Esophagus mucosa (tissue), 1 donor: ENCODE measurements at places on chromosomes 2 and 18. TPM values are rescaled to one million over a fixed set of nuclear protein-coding genes. Genes with fewer than 3 reads are reported as not detected.

The ERFE gene
- 0.44 TPM for total RNA-seq

The TNS1 gene
- total RNA-seq: 27.7 TPM

The PDE11A gene
- total RNA-seq: not detected

The CDKL4 gene
- total RNA-seq: 0.28 TPM

The AMER3 gene
- total RNA-seq: not detected

The GPAT2 gene
- total RNA-seq: 0.44 TPM

The TSGA10 gene
- total RNA-seq: 2.8 TPM

The DES gene
- total RNA-seq: 29.3 TPM

The ABCG5 gene
- not detected for total RNA-seq

The SCYGR4 gene
- not detected for total RNA-seq

The SPR gene
- 16.1 TPM for total RNA-seq

The NEB gene
- total RNA-seq: 1.7 TPM

The SH2D6 gene
- 0.12 TPM for total RNA-seq

The NEUROD1 gene
- not detected for total RNA-seq

The CENPA gene
- total RNA-seq: 10.2 TPM

The SRD5A2 gene
- not detected for total RNA-seq

The POTEF gene
- not detected for total RNA-seq

The GPR45 gene
- not detected for total RNA-seq

The PROC gene
- total RNA-seq: 0.20 TPM

The MAPK4 gene
- total RNA-seq: 0.12 TPM

The LYPD1 gene
- total RNA-seq: 1.6 TPM

The ZNF804A gene
- total RNA-seq: not detected

The ACTG2 gene
- total RNA-seq: 40.8 TPM

The FER1L5 gene
- total RNA-seq: 0.16 TPM

The HOXD4 gene
- 0.36 TPM for total RNA-seq

The NLRC4 gene
- total RNA-seq: 0.08 TPM
